CD4-positive, alpha-beta T cell treated with Interleukin-6 at 100 ng/mL for 8 hours (primary cell): ENCODE measurements at places on chromosomes 11 and 22.

DNA sequence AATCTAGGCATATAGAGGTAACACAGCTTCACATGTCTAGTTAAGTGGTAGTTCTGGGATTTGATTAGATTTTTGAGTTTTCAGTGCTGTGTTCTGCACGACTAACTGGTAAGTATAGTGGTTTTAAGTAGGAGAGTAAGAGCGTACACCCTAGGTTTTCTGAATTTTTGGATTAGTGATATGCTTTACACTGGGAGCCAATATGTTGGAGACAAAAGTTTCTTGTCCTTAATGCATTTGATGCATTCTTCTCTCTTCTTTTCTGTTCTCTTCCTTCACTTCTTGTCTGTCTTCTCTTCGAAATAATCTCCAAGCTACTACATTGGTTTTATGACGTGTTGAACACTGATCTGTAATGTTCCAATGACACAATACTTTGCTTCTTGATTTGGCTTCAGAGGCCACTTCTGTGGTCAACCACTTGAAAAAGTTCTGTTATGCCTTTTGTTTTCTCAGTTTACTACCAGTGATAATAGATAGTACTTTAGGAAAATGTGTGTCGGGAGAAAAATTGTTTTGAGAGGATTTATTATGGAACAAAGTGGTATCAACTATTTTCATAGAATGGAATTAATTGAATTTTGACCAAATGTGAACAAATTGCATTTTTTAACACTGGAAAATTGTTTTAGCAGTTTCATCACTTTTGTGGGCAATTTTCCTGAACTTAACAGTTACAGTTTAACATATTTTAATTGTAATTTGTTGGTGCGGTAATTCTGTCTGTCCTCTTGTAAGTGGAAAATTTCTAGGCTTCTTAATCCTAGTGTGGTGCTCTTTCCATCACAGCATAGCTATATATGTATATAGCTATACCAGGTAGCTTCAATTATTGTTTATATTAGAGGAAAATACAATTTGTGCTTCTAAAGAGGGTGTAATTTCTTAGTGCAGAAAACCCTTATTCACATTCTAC, 2.6 kb downstream of the PDE3B start:
- no peak for DNase-seq

DNA sequence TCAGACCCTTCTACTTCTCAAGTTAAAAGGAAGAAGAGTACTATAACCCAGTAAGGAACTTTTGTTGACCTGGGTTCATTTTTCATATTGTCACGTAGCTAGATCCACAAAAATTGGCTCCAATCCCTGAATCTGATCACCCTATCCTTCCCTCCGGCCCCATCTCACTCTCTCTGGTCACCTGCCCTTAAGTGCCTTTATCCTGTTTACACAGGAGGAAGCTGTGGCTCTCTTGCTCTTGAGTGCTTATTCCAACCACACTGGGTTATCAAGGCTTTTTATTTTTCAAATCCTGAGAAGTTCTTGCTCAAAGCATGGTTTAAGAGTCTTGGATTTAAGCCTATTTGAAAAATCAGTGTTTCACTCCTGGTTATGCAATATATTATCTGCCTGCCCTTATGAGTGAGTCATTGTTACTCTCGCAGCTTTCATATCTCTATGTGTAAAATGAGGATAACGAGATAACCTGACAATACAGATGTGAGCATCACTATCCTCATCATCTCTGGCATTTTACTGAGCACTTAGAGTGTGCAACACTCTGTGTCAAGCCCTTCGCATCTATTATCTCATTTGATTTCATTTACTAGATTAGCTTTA, 293.9 kb downstream of the GUCY1A2 start:
- no peak for DNase-seq

DNA sequence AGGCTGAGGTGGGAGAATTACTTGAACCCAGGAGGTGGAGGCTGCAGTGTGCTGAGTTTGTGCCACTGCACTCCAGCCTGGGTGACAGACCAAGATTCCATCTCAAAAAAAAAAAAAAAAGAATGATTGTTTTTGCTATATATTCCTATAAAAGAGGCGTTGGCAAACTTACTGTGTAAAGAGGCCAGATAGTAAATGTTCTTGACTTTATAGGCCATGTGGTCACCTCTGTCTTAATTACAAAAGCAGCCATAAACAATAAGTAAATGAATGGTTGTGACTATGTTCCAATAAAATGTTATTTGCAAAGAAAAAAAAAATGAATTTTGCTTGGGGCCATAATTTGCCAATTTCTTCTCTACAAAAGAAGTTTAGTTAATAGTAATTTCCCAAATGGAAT, 12.3 kb downstream of the ATM start:
- DNase-seq = no peak

GRCh38 chr11:35717043-35717442, 54.5 kb downstream of the TRIM44 start:
- DNase-seq = no peak

DNA sequence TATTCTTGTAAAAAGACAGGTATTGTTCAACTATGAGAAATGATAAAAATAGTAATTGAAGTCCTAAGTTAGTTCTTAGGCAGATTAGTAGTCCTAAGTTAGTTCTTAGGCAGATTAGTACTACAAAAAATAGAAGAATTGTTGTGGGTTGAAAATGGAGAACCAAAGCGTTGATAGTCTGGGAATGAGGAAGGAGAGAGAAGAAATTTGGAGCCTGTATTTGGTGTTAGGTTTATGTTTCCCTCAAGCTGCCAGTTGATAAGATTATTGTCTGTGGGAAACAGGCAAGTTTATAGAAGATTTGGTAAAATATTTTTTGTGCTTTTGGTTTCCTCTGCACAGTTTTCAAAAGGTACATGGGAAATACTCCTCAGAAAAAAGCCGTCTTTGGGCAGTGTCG, 3.6 kb downstream of the BCO2 start:
- DNase-seq = no peak

GRCh38 chr22:40951795-40952605, 822 bp downstream of the RBX1 start:
- DNase-seq = no peak

GRCh38 chr22:40312050-40312449, 34.2 kb upstream of the ADSL start:
- DNase-seq = no peak

GRCh38 chr11:16013242-16013641, 343.1 kb downstream of the SOX6 start:
- DNase-seq = no peak
